ENCODE measurements at places on chromosomes 16 and 17.

DNA sequence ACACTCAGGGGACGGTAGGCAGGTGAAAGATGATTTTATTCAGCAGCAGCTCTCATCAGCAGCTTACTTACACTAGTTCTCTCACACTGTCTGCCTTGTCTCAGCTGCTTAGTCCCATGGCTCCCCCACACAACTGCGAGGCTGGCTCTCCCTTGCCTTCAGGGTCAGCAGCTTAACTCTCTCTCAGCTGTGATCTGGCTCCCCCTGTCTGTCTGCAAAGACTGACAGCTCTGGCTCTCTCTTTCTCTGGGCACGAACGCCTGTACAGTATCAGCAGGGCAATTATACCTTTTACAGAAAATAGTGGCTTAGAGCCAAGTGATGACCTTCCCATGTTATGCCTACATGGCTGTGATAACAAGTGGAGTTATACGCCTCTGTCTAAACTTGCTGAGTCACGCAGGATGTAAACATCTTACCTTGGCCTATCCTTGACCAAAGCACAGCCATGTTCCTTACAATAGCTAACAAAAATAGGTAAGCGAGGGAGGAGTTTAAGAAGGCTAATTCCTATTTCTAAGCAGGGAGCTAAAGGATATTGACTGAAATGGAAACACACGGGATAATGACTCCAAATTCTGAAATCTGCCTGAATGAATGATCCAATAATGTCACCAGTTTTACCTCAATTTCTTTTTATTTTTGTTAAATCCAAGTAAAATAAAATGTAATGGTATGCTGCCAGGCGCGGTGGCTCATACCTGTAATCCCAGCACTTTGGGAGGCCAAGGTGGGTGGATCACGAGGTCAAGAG, 1.1 kb upstream of the NDUFAB1 start:
- no peak for DNase-seq

DNA sequence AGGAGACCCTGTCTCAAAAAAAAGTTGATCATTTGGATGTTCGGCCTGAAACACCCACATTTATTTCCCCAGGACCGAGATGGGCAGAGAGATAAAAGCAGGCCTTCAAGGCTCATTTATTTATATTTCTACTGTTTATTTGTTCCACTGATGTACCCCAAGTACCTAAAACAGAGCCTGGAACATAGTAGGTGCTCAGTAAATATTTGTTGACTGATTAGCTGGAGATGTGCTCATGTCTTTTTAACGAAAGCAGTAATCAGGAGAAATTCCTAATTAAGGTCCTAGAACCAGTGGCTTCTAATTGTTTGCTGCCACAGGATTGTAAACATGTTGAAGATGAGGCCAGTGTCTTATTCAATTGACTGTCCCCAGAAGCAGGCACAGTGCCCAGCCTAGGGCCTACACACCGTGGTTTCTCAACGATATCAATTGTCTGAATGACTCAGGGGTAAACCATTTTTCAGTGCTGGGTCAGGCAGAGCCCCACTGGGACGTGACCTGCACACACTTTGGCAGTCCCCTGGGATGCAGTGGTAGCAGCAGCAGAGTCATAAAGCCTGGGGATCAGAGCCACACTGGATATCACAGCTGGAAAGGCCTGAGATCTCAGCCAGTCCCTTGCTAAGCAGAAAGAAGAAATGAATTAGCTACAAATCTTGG, 34.8 kb downstream of the SOST start:
- DNase-seq: no peak

DNA sequence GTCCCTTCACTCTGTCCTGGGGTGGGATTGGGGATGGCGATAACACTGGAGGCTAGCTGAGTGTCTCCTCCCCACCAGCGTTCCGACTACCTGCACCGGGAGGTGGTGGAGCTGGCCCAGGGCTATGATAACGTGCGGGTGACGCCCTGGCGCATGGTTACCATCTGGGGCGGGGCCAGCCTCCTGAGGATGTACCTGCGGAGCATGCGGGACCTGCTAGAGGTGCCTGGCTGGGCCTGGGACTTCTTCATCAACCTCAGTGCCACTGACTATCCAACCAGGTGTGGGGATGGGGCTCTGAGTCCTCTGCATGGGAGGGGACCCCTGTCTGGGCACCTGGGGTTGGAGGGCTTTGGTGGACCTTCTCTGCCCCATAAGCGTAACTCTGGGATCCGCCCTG, 8.8 kb downstream of the XYLT2 start:
- no peak for DNase-seq

DNA sequence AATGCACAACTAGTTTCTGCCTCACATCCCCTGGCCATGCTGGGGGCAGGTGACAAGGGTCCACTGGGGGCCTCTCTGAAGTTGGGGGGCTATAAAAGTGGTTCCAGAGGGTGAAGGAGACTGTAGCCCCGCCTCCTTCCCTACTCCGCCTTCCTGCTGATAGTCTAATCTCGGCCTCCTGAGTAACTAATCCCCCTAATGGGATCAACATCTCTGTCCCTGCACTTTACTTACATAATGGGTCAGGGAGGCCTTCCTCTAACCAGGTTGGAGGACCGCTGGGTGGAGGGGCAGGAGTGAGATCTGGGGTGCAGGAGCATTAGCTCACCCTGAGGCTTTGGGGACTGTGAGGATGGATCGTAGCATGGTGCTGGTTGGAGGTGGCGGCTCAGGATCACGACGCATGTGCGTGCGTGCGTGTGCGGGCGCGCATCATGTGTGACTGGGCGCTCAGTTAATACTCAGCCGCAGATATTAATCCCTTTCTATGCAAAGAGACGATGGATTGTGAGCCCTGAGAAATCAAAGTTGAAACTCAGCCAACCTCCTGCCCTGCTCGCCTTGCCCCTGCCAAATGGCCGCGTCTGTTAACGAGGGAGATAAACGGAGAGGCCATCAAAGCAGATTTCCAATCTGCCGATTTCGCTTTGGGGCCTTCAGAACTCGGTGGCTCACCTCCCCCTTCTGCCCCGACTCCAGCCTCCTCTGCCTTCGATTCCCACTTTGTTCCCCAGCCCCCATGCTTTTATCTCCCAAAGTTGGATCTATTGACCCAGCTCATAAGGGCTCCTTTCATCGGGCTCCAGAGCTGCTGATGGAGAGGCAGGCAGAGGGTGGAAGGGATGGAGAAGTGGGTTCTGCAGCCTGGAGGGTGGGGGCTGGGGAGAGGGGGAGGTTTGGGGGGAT, 107.3 kb downstream of the SDK2 start:
- DNase-seq: no peak

- DNase-seq: no peak
These were observed 75.8 kb downstream of the PITPNC1 start for GRCh38 chr17:67452681-67453554.

DNA sequence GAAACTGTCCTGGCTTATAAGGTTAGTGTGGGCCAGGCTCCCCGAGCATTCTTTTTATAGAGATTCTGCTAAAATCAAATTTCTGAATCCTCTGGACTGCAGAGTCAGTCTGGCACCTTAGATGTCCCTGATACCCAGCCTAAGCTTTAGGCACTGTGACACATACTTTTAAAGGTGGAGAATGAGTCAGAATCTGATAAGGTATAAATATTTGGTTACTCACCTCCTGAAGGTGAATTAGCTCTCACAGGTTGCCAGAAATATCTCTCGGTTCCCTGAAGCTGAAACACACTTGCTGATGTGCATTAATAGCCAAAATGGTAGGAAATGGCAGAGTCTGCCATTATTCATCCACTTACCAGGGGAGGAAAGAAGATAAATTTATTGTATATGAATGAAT, 446.9 kb downstream of the UTP18 start:
- DNase-seq: no peak

DNA sequence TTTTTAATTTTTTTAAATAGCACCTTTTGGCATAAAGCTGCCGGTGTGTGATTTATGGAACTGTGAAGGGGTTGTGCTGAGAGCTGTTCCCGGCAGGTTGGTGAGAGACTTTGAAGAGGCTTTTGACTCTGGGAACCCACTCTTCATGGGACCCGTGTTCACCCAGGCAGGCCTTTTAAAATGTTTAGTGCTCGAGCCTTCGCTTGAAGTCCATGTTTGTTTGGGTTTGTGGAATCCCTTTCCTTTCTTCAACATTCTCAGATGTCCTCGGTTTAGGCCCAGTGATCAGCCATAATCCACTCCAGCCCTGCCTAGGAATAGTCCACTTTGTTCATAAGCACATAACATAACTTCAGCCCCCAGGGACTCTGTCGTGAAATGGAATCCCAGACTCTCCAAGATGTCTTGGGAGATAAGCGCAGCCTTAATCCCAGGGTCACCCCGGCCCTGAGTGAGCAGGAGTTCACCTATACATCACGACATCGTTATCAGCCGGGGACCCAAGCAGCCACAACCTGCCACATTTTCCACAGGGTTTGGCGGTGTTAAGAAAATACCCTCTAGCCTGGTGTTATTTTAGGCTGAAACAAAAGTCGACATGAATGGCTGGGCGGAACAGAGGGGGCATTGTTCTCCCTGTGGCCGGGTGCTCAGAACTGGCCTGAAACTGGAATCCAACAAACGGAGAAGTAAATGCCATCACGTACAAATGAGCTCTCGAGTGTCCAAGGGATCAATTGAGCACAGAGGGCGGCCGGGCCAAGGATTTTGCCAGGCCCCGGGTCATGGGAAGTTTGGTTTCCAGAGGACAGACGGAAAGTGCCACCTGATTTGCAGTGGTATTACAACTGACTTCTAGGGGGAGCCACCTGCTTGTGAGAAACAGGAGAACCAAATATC, 145.7 kb upstream of the IRX3 start:
- DNase-seq: no peak

GRCh38 chr17:48747445-48748363, 19.2 kb upstream of the HOXB13 start:
- DNase-seq: no peak

DNA sequence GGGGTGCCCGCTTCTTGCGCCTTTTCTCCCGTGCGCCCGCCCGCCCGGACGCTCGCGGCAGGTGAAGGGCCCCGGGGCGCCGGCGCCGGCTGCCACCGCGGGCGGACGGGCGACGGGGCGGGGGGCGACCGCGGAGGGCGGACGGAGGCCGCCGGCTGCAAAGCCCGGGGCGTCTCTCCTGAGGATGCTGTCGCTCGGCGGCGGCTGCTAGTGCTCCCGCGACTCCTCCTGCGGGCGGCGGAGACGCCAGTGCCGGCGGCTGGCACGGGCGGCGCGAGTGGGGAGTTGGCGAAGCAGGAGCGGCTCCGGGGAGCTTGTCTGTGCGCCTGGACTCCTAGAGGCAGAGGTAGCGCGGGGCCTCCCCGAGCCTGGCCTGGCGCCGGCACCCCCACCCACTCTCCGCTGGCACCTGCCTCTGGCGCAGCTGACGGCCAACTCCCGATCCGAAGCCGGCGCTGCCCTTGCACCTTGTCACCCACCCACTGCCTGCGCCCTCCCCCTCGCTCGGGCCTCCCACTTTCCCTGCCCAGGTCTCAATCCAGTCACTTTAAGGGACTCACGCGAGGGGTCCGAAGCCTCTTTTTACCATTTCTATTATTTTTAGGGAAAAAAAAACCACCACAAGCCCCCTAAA, at the start of gene FAM20A:
Gene FAM20A (minus strand): TSS at position 437 of the 634 bp plus-strand sequence. CDS start 701 bp downstream, outside the sequence.
- no peak for DNase-seq

DNA sequence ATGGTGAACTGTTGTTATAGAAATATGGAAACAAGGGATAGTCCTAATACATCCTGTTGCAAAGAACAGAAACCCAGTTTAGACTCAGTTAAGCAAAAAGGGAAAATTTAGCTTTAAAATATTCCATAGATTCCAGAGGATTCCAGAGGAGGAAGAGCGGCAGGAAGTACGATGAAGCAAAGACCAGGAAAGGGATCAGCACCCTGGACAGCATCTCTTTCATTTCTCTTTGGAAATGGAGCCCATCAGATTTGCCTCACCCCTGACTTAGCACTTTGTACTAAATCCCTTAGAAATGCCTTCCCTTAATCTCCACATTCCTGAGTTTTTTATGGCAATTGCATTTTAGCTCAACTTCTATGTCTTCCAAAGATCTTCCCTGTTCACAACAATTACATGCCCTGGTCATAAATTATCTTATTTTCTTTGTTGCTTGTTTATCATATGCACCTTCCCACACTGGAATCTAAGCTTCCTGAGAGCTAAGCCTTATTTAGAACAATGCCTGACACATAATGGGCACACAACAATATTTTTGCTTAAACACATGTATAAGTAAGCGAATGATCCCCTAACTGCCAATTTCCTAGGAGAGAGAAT, 150.0 kb upstream of the RBFOX1 start:
- DNase-seq: no peak

DNA sequence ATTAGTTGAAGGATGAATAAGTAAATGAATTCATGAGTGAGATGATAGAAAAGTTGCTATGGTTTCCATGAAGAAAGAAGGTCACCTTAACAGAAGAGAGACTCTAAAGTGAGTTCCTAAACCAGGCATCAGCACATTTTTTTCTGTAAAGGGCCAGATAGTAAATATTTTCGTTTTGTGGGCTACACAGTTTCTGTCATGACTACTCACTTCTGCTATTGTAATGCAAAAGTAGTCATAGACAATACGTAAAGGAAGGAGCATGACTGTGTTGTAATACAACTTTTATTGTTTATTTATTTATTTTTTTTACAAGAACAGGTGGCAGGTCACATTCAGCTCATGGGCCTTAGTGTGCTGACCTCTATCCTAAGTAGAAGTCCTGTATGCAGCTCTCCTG, 426.1 kb upstream of the DYNLRB2 start:
- no peak for DNase-seq

GRCh38 chr17:57283203-57283971, 27.1 kb downstream of the MSI2 start:
- DNase-seq: no peak

DNA sequence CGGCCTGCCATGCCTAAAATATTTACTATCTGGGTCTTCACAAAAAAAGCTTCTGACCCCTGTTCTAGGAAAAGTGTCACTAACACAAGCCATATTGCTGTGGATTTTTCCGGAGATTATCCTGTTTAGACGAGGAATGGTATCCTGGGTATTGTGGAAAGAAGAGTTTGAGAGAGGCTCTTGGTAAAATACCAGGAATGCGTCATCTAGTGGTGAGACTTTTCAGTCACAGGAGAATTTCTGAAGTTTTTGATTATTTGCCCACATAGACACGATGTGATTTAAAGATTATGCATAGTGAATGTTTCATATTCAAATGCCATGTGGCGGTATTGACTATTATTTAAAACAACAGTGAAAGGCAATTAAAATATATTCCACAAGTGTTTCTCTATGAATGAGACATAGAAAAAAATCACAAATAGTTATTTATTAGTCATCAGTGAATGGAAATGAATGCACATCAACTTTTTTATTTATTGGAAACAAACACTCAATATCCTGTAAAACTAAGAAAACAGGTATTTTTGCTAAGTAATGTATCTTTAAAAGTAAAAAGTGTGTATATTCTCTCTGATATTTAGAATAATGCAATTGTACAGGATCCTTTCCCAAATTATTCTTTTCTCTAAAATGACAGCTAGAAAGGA, 7.8 kb downstream of the KRT28 start:
- DNase-seq: no peak

DNA sequence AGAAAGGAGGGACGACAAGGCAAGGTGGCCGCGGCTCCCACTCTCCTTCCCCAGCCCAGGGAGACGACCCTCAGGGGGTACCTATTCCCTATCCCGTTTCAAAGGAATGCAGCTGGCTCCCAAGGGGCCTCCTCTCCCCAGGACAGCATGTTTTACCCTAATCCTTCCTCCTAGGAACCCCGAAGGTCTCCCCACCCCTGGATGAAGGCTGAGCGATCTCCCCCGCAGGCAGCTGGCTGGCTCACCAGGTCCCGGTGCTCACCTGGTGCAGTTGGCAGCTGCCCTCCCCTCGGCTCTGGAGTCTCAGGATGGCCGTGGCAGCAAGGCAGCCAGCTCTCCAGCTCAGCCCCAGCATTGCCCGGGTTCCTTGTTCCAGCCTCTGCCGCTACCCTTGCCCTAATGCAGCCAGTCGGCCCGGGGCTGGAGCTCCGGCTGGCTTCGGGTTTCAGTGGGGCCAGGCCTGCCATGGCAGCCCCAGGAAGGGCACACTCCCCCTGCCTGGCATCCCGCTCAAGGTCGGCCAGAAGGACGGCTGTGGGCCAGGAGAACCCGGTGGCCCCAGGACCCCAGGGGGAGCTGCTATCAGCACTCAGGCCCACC, 4.6 kb downstream of the CLUH start:
- no peak for DNase-seq
